ENCODE measurements at places on chromosomes 1 and 21.

DNA sequence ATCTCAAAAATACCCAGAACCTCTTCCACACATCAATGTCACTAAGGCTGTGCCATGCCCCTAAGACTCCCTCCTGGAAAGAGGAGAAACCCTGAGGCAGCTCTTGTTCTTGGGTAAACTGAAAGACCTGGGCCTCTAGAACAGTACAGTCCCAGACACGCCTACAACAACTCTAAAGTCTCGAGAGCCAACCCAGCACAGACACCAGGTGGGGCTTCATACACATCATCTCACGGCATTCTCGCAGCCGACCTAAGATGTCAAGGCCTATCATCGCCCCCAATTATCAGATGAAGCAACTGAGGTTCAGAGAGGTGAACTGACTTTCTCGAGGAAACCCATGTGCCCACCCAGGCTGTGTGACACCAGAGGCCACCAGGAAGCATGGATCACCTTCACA, 70.6 kb downstream of the MRPL37 start:
- no peak for DNase-seq

DNA sequence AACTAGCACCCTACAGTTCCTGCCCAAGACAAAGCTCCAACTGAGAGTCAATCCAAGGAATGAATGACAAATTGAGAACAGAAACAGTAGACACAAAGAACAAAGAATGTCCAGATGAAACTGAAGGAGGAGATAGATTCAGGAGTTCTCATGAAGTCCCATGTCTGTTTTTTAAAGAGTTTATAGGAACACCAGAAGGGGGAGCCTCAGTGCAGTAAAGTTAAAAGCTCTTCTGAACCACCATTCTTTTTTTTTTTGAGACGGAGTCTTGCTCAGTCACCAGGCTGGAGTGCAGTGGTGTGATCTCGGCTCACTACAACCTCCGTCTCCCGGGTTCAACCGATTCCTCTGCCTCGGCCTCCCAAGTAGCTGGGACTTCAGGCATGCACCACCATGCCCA, 323.6 kb downstream of the MRPL39 start:
- no peak for DNase-seq

DNA sequence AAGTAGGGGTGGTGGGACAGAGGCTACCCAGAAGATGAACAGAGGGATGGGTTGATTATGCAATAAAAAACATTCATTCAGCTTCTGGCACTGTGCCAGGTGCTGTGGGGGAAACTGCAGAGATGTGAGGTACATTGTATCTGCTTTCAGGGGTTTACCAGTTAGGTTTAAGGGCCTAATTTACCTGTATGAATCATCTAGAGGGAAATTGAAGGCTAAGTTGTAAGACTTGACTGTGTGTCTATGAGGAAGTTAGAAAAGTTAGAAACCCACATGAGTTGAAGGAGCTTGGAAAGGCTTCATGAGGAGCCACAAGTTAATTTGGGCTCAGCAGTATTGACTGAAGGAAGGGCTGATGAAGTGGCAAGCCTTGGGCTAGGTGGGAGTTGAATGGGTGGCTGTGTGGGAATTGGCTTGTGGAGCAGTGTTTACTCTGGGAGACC, 36.7 kb upstream of the APOBEC4 start:
- no peak for DNase-seq

DNA sequence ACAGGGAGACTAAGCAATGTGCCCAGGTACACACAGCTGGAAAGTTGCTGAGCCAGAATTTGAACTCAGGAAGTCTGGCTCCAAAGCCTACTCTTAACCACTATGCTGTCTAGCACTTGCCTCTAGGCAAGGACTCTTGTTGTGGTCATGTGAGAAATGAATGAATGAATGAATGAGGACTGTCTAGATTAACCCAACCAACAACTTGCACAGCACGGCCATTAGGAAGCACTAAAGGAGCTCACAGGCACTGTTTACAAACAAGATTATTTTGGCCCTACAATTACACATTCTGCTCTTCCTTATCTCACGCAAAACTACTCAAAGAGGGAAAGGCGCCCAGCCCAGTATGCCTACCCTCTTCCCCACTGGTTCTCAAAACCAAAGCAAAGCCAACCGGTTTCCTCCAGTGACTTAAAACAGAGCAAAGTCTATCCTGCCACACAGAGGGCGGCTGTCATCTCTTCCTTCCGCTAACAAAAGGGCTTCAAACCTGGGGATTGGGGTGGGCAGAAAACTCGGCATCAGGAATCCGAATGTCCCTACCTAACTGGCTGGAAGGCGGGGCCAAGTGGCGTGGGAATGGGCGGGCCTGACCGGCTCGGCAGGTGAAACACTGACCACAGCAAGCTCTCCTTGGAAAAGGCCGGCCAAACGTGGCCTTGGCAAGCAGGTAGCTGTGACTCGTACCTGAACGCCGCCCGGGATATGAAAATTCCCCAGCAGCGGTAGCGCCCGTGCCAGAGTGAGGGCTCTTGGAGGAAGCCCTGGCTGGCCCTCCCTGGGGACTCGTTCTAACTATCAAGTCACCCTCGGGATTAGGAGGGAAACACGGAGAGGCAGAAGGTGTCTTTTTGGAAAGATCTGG, 948 bp downstream of the STK40 start:
- peak; percentile 89 for DNase-seq

- no peak for DNase-seq
Observed at GRCh38 chr1:175450219-175450618, 257.6 kb upstream of the KIAA0040 start.

DNA sequence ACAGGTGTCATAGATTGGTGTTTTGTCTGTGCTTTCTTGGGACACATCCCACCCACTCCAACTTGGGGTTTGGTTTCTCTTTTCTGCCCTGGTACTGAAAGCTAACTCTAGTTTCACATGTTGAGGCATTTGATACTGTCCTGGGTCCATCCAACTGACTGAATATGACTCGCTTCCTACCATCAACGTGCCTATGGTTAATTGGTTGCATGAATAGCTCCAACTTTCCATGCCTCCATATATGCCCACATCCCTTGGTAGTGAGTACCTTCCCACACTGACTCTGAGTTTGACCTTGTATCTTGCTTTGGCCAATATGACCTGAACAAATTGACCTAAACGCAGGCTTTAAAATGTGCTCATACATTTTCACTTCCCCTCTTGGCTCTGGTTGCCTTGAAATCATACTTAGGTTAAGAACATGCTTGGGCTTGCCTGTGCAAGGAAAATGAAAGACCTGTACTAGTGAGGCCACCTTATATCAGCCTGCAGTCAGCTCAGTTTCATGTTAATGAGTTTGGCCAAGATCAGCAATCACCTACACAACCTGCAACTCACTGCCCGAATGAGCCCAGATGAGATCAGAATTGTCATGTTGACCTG, 81.0 kb upstream of the KCNK2 start:
- DNase-seq, result no peak

- no peak for DNase-seq
Observed at GRCh38 chr1:207251066-207251465, 70.4 kb upstream of the CD55 start.

DNA sequence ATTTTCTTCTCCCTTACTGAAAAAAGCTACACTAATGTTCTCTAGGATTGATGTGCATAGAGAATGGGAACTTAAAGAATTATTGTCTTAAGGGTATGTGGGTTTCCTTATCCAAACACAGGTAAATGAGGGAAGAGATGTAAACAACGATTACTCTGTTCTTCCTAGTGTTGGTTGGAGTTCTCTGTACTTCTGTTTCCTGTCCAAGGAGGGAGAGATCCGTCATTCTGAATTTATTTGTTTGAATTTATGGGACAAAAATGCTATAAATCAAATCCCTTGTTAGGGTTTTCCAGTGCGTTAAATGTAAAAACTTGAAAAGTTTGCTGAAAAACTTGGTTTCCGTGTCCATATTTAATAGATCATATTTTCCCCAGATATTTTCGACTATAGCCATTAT, 29.6 kb downstream of the LAMC1 start:
- no peak for DNase-seq

GRCh38 chr1:180519846-180520245, 17.5 kb upstream of the ACBD6 start:
- DNase-seq, result no peak

DNA sequence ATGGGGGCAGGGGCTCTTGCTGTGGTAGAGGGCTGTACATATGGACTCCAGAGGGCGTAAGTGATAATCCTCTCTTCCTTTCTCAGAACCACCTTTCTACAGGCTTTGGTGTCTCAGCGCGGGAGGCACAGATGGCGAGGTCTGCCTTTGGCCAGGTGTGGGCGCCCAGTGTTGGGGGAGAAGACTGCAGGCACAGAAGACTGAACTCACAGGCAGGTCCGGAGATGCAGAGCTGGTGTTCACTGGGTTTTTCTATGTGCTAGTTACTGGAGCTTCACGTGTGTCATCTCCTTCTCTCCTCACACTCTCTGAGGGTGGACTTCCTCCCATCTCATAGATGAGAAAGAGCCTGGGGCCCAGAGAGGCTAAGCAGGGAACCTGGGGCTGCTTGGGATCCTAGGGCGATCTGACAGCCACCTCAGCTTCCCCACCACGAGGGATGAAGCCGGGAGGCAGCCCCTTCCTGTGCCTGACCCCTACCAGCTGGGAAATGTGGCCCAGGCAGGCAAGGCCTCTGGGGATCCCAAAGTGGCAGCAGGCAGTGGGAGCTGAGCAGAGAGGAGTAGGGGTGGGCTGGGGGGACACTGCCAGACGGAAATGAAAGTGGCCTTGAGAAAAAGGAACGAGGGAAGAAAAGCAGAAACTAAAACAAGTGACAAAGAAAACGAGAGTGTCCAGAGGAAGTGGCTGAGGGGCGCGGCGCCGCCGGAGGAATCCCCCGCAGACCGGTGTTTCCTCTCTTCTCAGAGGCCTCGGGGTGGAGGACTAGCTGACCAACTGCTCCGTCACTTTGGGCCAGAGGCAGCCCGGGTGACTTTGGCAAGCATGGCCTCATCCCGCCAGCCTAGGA, 191.6 kb downstream of the HIVEP3 start:
- DNase-seq, result no peak

GRCh38 chr1:160354388-160354985, 11.3 kb downstream of the NCSTN start:
- no peak for DNase-seq

GRCh38 chr1:190365283-190365682, 112.4 kb downstream of the BRINP3 start:
- no peak for DNase-seq

GRCh38 chr1:155166051-155166470, 7.0 kb downstream of the KRTCAP2 start:
- DNase-seq, result no peak

Data from suprapubic skin (tissue), 4 donors.